H54 (cell line): ENCODE measurements at places on chromosomes 12 and 14.

GRCh38 chr12:24996820-24997219, 47.9 kb upstream of the BCAT1 start:
- DNase-seq: no peak

- no peak for DNase-seq
Observed at GRCh38 chr12:78431931-78432330, 432.6 kb upstream of the SYT1 start.

GRCh38 chr12:99110868-99111267, 465.8 kb downstream of the APAF1 start:
- DNase-seq: no peak

DNA sequence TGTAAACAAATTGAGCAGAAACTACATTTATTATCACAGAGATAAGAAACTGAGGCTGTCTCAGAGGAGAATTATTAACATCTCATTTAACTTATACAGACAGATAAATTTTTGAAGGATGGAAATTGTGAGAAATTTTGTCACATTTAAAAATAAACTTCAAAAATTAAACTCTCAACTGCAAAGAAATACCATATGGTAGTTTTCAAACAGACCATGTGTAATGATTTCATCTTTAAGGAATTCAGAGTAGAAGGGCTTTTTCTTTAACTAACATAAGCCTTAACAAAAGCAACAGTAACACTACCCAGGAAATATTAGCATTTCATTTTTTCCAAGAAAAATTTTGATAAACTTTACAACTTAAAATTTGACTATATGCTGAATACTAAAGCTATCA, 26.6 kb downstream of the NUP37 start:
- no peak for DNase-seq

DNA sequence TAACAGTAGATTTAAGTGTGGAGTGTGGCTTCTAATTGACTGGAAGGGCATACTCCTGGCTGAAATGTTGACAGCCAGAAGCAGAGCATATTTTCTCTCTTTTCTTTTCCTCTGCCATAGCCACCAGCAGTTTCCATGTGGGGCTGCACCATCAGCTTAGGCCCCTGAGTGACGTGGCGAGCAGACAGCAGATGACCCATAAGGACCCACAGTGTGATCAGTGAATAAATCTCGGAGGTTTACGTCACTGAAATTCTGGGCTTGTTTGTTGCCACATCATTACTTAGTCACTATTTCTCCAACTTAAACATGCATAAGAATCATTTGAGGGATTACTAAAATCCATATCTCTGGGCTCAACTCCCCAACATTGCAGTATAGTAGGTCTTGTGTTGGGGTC, 549.7 kb upstream of the TMEM132C start:
- no peak for DNase-seq

DNA sequence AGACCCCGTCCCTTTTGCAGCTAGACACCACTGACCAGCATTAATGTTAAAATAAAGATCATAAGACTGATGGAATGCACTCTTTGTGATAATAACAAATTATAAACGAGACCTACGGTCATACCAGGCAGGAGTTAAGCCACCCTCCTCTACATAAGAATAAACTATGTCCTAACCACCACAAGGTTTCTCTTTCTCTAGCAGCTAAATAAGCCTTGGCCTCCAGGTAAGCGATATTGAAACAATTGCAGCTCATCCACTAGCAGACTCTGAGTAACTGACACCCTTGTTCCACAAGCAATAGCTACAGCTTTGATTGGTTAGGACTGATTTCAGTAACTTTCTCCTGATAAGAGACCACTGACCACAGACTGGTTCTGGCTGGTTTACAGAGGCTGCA, 144.2 kb upstream of the CCDC198 start:
- DNase-seq: no peak

- DNase-seq: no peak
Observed at GRCh38 chr14:53532853-53533252, 379.7 kb upstream of the DDHD1 start.

DNA sequence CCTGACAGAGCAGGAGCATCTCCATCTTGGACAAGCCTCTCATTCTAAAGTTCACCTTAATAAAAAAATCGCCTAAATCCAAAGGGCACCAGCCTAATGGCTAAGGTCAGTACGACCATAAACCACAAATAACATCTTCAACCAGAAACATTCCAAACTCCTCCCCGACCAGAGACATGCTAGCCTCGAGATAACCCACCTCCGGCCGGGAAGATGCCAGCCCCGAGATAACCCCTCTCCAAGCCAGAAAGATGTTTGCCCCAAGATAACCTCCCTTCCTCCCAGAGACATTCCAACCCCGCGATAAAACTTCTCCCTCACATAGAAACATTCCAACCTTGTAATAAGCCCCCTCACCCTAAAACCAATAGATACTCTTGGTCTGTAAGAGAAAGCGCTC, 86.8 kb upstream of the PKP2 start:
- no peak for DNase-seq

DNA sequence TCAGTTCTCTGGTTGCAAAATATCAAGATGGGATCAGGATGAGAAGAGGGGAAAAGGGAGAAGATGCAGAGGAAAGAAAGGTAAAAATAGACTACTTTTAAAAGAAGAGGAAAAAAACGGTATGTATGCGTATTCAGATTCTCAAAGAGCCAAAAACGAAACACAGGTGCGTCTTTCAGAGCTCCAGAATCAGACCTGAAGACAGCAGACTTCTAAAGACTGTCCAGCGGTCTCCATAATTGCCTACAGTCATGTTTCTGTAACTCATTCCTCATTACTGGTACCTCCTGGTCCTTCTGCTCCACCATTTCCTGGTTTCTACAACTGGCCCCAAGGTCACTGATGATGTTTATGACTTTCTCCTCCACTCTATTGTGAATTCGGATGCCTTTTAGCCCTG, 12.4 kb upstream of the KCNA5 start:
- DNase-seq: no peak

DNA sequence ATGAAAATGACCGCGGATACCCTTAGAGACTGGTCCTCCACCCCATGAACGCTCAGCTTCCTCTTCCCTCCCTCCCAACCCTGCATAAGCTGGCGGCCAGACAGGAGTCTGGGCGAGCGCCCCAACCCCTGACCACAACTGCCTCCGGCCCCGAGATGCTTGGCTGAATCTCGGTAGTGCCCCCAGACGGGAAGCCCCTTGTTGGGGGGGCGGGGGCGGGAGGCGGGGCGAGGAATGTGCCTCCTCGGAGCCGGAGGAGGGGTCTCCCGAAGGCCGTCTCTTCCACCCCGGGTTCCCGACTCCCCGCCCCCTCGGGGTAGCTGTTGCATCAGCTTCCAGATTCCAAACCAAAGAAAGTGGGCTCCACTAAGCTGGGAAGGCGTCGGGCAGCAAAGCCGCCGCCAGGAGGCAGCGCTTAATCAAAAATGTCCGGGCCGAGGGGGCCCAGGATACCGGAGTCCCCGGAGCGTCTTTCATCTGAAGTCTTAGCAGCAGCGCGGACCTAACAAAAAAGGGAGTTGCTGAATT, 7.1 kb upstream of the MRPL52 start:
- peak; percentile 48 for DNase-seq

GRCh38 chr12:83008703-83009102, 322.0 kb downstream of the TMTC2 start:
- no peak for DNase-seq
